ENCODE measurements at places on chromosomes 3 and 15.

DNA sequence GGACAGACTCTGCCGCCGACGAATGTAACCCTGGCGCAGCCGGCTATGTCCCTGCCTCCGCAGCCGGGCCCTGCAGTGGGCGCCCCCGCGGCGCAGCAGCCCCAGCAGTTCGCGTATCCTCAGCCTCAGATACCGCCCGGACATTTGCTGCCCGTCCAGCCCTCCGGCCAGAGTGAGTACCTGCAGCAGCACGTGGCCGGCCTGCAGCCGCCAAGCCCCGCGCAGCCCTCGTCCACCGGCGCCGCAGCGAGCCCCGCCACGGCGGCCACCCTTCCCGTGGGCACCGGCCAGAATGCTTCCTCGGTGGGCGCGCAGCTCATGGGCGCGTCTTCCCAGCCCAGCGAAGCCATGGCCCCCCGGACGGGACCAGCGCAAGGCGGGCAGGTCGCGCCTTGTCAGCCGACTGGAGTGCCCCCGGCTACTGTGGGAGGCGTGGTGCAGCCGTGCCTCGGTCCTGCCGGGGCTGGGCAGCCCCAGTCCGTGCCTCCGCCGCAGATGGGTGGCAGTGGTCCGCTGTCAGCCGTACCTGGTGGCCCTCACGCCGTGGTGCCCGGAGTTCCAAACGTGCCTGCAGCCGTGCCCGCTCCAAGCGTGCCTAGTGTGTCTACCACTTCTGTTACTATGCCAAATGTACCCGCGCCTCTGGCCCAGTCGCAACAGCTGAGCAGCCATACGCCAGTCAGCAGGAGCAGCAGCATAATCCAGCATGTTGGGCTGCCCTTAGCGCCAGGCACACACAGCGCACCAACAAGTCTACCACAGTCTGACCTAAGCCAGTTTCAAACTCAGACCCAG lies 2.4 kb downstream of the TSC22D2 start:
- DNase-seq = peak; percentile 32

DNA sequence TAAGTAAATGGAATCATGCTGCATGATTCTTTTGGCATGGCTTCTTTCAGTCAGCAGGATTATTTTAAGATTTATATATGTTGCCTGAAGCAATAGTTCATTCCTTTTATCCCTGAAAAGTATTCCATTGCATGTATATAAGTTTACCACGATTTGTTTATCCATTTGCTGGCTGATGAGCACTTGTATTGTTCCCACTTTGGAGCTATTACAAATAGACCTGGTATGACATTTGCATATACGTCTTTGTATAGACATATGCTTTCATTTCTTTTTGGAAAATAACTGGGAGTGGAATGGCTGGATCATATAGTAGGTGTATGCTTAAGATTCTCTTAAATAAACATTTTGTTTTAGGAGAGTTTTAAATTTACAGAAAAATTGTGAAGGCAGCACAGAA lies 79.3 kb upstream of the CBLB start:
- no peak for DNase-seq

DNA sequence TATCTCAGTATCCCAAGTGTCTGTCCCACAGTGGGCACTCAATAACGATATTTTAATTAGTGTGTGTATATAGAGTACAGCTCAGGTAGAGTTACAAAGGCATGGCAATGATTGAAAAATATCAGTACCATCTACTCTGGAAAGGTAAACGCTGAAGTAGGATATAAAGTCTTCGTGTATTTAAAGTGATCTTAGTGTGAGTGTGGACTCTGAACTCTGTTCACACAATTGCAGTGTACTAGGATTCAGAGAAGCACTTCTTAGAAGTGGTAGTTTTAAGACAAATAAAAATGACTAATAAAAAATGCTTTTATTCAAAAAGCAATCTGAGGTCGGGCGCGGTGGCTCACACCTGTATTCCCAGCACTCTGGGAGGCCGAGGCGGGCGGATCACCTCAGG lies 62.9 kb upstream of the RAP2B start:
- DNase-seq = no peak

GRCh38 chr3:42473083-42473932 lies 29.1 kb upstream of the VIPR1 start:
- no peak for DNase-seq

DNA sequence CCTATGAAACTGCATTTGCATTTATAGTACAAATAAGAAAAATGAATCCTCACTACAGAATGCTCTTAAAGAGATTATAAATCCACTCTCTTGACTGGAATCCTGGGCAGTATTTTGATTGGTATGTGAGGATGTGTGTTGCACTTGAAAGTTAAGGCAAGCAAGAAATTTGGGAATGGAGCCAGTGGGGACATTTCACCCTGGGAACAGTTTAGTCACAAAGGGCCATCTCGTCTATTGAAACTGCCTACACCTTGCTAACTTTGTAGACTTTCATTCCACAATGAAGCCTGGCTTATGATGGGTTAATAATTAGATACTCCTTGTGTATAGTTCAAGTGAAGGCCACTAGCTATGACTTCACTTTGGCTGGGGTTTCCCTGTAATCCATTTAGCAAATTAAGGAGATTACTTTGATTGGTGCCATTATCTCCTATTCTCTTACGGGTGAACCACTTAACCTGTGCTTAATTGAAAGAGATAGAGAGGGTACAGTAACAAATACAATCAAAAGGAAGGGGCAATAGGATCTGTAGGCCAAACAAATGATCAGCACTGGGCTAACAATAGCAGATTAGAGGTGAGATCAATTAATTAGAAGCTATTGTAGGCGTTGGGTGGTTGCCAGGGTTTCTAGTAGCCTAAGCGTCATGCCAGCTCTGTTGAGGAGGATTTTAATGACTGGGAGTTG lies 146.9 kb upstream of the RARB start:
- DNase-seq = no peak

GRCh38 chr3:37308247-37308646 lies 133.9 kb upstream of the LRRFIP2 start:
- DNase-seq = peak; percentile 29

GRCh38 chr3:111324645-111325044 lies 217.4 kb upstream of the CD96 start:
- no peak for DNase-seq

- DNase-seq = no peak
These were observed 257.6 kb upstream of the STT3B start for GRCh38 chr3:31275038-31275572.

DNA sequence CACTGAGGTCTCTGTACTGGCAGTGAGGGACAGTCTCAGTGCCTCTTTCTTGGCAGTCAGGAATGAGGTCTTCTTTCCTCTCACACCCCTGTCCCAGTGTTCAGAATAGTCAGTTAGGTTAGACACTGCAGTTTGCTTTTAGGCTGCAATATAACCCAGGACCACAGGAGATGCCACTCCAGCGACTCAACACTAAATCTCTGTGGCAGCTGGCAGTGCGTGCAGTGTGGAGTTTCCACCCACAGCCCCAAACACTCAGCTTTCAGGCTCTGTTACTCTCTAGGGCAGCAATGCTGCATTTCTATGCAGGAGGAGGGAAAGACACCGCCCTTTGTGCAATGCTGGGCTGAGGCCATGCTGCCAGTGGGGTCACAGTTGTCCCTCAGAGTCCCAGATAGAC lies 150.2 kb upstream of the SUCLG2 start:
- DNase-seq = no peak

- no peak for DNase-seq
These were observed 569.0 kb downstream of the TUSC7 start for GRCh38 chr3:117278424-117279190.

DNA sequence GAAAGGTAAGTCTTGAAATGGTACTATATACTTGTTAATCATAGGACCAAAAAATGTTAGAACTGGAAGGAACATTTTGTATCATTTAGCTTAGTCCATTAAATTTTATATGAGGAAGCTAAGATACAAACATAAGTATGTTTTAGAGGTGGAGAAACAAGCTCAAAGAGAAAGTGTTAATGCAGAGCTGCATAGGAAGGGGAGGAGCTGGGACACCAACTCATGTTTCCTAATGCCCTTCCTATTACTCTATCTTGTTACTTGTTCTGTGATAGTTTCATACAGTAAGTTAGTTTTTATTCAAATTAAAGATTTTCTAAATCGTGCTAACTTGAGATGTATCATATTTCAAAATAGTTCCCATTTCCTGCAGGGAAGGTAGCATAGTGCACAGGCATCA lies 7.4 kb downstream of the SLC35A5 start:
- no peak for DNase-seq

DNA sequence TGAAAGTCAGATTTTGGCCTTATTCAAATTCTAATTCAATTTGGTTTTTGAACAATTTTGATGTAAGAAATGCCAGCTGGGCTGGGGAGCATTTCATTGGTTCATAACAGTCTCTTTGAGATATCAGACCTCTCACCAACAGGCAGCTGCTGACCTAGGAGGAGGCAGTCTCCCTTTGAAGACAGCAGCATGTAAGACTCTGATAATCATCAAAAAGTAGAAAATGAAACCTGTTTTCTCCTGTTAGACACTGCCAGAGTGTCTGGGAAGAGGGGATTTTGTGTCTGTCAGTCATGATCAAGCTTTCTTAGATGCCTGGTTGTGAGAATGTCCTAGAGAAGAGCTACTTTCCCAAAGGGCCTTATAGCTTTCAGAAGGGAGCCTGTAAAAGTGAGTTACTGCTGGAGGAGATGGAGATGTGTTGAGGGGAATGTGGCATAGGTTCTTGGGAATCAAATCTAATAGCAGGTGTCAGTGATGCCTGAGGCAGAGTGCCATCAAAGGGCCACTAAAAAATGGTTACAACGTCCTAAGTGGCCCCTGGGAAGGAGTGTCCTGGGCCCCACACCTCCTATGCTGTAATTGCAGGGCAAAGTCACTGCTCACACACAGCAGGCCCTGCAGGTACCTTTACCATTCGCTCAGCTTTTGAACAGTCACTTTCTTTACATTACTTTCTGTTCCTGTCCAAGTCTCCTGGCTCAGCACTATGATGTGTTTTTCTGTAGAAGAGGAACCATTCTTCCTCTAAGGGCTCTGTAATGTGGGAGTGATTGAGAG lies 43.1 kb downstream of the FSTL1 start:
- DNase-seq = no peak

- DNase-seq = peak; percentile 12
These were observed 24.7 kb upstream of the MCTP2 start for GRCh38 chr15:94206463-94207167.

GRCh38 chr3:8069471-8069870 lies 432.2 kb upstream of the LMCD1 start:
- DNase-seq = no peak

GRCh38 chr3:46557814-46558183 lies 8.3 kb downstream of the LRRC2 start:
- DNase-seq = no peak

DNA sequence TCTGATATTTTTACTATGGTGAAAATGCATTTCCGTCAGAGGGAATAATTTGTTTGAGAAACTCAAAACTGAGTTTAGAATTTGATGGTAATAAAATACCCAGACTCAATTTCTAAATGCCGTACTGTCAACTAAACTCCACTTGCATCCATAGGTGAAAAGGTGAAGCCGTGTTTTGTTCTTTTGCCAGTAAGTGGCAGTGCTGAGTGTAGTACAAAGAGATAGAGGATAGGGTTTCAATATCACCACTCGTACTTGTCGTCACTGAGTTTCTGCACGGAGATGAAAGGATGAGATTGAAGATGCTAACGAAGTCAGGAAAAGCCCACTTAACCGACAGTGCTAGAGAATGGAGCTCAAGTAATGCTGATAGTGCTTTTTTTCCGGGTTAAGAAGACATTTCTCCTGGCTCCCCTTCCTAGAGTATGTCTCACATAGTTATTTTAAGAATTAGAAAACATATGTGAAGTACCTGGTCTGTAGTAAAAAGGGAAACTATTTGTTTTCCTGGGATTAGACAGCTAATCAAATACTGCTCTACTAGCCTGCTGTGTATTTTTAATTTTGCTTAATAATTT lies 345.1 kb downstream of the IL5RA start:
- peak; percentile 31 for DNase-seq

GRCh38 chr3:114660124-114660523 lies 366.3 kb downstream of the TIGIT start:
- no peak for DNase-seq

DNA sequence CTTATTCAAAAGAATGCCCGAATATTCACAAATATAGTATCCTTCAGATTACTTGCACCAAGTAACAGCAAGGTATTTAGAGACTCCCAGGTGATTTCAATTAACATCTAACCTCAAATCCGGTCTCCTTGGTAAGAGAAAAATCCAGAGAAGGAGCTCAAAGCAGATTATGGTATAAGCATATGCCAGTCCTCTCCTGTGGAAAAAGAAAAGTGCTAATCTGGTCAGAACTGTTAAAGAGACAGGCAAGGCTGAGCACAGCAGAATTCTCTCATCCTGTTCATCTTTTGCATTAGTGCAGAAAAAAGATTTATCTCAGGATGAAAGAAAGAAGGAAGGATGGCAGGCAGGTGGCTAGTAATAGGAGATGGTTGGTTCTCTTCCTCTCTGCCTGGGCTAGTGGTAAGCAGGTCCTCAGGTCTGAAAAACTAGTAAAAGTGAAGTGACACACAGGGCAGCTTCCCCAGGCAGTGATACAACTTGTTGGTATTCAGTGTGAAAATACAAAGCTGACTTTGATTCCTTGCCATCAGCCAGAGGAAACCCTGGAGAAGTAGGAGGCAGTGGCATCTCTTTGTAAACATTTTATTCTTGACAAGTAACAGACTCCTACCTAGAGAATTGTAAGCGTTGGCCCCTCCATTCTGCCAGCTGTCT lies 14.2 kb downstream of the ATXN7 start:
- no peak for DNase-seq

DNA sequence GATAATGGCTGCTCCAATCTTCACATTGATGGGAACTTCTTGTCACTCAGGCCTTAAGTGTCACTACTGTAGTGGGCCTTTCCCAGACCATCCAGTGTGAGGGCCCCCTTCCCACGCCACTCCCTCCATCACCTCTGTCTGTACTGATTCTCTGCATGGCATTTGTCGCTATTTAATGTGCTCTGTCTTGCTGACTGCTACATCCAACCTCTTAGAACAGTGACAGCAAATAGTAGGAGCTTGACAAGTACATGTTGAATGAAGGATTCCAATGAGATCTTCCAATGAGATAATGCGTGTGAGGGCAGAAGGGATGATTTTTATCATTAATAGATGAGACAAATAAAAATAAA lies 5.6 kb upstream of the CCR9 start:
- DNase-seq = no peak

DNA sequence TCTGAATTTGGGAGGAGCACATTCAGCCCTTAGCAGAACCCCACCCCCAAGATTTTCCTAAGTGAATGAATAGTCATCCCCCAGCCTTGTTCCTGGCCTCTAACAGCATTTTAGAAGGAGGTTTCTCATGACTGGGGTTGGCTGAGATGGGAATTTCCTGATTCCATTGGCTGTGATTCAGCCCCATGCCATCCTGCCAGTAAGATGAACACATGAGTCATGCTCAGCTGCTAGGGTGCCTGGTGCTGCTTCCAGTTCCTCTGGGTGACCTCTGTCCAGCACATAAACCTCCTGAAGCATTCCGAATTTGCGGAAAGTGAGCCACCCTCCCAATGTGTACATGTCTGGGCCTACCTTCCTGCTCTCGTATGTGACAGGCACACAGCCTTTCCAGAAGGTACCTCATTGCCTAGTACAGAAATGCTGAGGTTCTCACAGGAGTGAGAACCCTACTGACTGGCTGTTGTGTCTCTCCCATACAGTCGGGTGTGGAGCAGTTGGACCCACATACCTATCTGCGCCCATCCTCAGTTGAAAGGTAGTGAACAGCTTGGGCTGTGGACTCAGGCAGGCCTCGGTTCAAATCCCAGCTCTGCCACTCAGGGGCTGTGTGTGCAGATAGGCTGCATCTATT lies 91.7 kb downstream of the APBA2 start:
- DNase-seq = no peak
